Hematopoietic multipotent progenitor cell treated with erythropoietin and hydrocortisone succinate and interleukin-3 and kit ligand, for 17 days (in vitro differentiated cells): ENCODE measurements at places on chromosomes 11 and 22.

DNA sequence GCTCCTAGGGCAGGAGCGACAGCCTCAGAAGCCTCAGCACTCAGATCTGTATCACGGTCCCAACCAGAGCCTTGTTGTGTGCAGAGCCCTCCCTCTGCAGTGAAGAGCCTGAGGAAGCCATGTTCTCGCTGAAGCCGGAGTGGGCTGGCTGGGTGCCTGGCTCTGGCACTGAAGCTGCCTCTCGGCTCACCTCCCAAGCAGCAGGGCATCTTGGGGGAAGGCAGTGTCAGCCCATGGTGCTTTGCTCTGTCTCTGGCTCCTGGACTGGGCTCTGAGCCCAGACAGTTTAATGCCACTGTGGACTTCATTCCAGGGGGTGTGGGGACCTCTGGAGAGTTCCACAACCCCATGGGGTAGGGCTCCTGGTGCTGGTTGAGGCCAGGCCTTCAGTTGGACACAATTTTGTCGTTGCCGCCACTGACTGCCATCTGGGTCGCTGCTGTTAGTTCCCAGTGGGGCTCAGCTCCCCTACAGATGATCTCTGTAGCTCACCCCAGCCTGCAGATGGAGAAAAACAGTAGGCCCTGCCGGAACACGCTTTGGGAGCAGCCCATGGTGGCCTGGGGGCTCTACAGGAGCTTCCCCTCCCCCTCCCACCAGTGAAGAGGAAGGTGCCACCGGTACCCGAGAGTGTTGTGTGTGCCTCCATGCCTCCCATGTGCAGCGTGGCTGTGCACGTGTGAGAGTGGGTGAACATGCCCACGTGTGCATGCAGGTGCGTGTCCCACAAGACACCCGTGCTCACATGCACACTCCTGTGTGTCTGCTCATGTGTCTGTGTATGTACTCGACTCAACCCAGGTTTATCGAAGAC is 86.5 kb upstream of the B3GAT1 start:
- no peak for DNase-seq

DNA sequence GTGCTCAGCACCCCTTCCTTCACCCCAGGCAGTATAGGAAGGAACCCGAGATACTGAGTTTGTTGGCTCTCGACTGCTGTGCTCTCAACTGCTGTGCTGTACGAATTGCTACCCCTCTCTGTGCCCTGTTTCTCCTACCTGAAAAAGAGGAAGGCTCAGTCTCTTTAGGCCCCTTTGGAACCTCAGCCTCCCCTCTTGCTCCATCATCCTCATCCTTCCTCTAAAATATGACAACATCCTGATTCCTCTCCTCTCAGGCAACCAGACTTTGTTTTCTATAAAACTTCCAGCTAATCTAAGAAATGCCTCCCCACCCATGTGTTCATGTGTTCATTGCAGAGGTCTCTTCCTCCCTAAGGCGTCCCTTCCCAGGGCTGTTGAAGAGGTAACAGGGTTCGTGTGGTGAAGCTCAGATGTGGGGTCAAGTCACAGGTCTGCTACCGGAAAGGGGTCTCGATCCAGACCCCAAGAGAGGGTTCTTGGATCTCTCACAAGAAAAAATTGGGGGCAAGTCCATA is 35.5 kb upstream of the CD82 start:
- no peak for DNase-seq

- DNase-seq, result no peak
Measured at GRCh38 chr11:130121445-130121978, 38.1 kb upstream of the ST14 start.

DNA sequence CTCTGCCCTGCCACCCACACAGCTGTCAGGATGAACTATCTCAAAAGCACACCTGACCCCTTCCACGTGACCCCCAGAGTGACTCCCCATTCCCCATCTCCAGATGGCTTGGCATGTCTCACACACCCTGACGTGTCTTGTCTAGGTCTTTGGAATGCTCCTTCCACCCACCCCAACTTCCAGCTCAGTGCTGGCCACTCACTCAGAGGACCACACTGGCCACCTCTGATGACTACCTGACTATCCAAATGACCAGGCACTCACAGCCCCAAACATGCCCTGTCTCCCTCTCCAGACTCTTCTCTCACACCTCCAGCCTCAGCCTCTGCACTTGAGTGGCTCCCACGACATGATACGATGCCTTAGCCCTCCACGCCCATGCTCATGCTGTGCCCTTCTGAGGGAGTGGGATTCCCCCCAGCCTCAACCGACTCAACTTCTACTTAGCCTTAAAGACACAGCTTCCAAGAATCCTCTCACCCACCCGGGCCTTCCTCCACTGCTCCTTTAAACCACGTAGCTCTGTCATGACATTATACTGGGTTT is 259.4 kb downstream of the BUD13 start:
- DNase-seq, result no peak
